ENCODE measurements at places on chromosomes 1 and 21. TPM values are rescaled to one million over a fixed set of nuclear protein-coding genes. Genes with fewer than 3 reads are reported as not detected.

- no peak for DNase-seq
These were observed 58.2 kb downstream of the ETS2 start for GRCh38 chr21:38863843-38864363.

- DNase-seq: no peak
These were observed 25.3 kb downstream of the DPH5 start for GRCh38 chr1:101000131-101000873.

- DNase-seq: peak; percentile 79
These were observed 3.9 kb downstream of the HES4 start for GRCh38 chr1:995665-996633.

DNA sequence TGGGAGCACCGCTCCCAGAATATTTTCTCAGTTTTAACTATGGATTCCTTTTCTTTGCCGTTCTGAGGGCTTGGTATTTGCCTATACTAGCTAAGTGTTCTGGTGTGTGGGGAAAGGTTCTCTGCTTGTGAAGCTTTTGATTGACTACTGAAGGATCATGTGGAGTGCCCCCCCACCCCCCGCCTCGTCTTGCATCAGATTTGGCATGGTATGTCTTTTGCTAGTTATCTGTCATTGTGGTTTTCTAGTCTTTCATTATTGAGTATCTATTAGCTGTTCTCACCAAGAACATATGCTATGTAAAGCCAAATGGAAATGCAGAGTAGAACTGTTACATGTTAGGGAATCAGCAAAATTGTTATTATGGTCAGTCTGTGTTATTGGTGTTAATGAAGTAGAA lies 58.3 kb downstream of the MACF1 start:
- no peak for DNase-seq

- no peak for DNase-seq
These were observed 32.5 kb downstream of the VN1R5 start for GRCh38 chr1:247288341-247288740.

DNA sequence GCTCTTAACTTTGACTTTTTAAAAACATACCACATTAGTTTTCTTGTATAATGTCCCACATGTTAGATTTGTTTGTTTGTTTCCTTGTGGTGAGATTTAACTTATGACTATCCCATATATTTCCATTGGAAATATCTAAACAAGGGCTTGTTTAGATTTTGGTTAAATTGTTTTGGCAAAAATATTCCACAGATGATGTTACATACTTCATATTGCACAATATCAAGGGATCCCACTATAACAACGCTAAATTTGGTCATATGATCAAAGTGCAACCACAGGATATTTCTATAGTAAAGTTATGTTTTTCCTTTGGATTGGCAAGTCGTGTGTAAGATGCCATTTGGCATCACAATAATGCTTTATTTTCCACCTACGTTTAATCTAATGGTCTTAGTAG lies 396.7 kb downstream of the TGFB2 start:
- DNase-seq: no peak

Gene NCAM2
- 15.3 TPM for total RNA-seq

- DNase-seq: no peak
These were observed 24.7 kb downstream of the CD34 start for GRCh38 chr1:207886227-207886626.

DNA sequence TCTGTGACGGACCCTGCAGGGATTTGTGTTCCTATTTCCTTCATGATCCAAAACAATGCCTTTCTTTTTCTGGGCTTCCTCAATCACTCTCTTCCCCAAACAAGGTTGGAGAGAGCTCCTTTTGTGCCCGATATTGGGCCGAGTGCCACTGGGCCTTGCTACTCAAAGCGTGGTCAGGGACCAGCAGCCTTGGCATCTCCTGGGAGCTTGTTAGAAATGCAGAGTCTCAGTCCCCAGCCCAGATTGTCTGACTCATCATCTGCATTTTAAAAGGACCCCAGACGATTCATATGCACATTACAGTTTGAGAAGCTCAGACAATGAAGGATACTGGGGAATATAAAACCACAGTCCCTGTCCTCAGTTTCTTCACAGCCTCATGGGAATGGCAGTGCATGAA lies 19.9 kb downstream of the ADORA1 start:
- no peak for DNase-seq

- DNase-seq: no peak
These were observed 50.2 kb downstream of the SLC25A24 start for GRCh38 chr1:108149796-108150467.

- no peak for DNase-seq
These were observed 463.9 kb downstream of the PCP4 start for GRCh38 chr21:40331172-40331571.

DNA sequence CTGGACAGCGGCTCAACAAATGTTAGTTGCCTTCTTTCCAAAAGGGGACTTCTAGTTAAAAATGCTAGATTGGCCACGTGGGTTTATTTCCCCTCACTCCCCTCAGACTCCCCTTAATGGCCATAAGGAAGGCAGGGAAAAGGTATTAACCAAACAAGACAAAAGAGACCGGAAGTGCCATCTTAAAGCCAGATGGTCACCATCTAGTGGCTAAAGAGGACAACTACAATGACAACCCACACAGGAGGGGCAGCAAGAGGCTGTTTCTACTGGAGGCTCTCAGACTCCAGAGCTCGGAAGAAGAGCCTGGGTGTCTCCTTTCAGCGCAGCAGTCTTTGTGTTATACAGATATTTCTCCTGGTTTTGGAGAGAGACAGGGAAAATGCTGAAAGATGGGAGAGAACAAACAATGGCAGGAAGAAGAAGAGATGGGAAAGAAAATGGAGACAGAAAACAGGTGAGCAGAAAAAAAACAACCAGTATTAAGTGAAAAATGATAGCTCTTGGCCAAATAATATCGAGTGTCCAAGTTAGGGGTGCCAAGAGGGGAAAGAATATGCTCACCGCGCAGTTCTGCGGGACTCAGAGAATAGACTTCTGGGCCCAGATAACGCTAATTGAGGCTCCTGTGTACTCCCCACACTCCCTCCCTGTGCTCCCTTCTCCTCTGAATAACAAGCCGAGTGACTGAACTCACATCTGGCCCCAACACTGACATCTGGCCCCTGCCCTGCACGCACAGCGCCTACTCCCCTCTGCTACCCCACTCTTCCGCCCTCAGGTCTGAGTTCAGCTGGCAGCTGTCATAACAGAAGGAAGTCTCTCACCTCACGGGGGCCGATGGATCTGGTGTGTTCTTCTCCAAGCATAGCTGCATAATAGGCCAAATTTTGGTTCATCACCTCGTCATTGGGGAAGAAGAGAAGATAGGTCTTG lies 9.6 kb downstream of the P3H1 start:
- DNase-seq: peak; percentile 81

Gene PPM1J
- 0.59 TPM for total RNA-seq

Gene HAPLN2
- not detected for total RNA-seq

DNA sequence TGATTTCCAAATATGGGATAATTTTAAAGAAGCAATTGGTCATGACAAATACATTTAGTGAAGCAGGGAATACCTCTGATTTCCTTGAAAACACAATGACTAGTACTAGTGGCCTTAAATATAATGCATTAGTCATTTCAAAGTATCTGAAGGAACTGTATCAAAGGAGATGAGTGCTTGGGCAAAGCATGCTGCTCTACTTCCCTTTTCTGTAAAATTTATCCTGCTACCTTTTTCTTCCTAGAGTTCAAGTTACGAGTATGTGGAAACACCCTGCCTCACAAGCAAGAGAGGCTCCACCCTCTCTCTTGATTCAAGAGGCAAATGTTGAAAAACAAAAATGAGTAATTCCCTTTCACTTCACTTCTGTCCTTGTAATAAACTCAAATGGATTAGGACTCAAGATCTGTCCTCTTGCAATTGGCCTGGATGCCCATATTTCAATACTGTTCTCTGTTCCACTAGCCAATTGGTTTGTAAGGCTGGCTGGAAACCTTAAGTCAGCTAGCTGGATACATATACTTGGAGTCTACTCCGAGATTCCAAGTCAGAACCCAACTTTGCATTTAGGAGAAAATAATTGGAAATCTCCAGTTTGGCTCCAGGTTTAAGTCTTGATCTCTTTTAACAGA lies 92.5 kb downstream of the CDC42BPA start:
- peak; percentile 82 for DNase-seq

- DNase-seq: peak; percentile 91
These were observed 16.7 kb upstream of the LYST start for GRCh38 chr1:235883261-235883927.
